Right atrium auricular region (tissue), 2 donors: ENCODE measurements at places on chromosomes 2 and 18. TPM values are rescaled to one million over a fixed set of nuclear protein-coding genes. Genes with fewer than 3 reads are reported as not detected.

- DNase-seq = no peak
Observed at GRCh38 chr2:142112757-142113221, 18.0 kb downstream of the LRP1B start.

DNA sequence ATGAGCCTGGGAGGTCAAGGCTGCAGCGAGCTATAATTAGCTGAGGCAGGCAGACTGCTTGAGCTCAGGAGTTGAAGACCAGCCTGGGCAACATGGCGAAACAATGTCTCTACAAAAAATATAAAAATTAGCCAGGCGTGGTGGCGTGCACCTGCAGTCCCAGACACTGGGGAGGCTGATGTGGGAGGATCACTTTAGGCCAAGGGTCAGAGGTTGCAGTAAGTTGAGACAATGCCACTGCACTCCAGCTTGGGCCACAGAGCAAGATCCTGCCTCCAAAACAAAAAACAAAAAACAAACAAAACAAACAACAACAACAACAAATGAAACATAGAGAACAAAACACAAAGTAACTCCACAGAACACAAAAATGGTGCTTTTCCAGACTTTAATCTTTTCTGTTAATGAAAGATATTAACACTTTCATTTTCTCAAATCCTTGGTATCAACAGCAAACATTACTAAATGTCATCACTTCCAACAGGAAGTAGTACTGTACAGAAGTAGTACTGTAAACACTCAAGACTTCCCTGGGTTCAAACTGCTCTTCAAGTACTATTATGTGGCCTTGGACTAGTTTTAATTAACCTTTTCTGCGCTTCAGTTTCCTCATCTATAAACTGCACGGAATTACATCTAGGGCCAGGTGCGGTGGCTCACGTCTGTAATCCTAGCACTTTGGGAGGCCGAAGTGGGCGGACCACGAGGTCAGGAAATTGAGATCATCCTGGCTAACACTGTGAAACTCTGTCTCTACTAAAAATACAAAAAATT is 27.9 kb downstream of the PUM2 start:
- DNase-seq = no peak

GRCh38 chr2:88757025-88757424 is 65.6 kb downstream of the RPIA start:
- no peak for DNase-seq

DNA sequence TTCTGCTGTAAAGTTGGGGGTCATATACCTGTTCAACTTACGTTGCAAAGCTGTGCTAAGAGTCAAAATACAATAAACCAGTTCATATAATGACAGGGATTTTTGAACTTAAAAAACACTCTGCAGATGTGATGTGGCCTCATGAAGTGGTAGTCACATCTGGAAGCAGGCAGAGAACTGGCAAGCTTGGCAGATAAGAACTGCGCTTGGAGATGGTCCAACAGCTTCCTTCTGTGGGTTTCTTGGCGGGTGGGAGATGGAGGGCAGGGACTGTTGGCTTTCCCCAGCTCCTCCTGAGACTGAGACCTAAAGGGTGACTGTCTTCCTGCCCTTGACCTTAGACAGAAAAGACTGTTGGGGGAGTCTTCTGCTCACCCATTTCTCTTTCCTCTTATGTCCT is 140.4 kb downstream of the CTIF start:
- no peak for DNase-seq

The LYPD6 gene
- 1.2 TPM for total RNA-seq

The SPC25 gene
- total RNA-seq = not detected

The IER3IP1 gene
- total RNA-seq = 9.7 TPM
